T follicular helper cell (primary cell): ENCODE measurements at places on chromosomes 1 and 21.

- no peak for DNase-seq
Observed at GRCh38 chr1:226436472-226436854, 28.6 kb upstream of the PARP1 start.

DNA sequence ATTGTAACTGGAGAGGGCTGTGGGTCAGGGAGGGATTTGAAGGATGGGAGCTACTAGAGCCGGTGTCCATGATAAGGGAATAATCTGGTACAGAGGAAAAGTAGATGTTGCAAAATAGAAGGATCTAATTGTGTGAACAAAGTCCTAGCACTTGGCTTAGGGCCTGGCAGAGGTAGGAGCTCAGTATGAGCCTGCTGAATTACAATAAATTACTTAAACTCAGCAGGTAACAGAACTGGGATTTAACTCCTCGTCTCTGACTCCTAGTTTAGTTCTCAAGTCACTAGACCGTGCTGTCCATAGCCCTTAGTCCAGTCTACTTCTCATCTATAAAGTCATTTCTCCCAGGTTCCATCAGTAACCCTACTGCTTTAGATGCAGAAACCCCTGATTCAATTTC, 120.2 kb downstream of the LRRC53 start:
- DNase-seq: no peak

GRCh38 chr1:35573198-35574124, at the start of gene TFAP2E:
TFAP2E (plus strand) TSS chr1:35573314; CDS start chr1:35573578, 264 bp downstream.
- no peak for DNase-seq

DNA sequence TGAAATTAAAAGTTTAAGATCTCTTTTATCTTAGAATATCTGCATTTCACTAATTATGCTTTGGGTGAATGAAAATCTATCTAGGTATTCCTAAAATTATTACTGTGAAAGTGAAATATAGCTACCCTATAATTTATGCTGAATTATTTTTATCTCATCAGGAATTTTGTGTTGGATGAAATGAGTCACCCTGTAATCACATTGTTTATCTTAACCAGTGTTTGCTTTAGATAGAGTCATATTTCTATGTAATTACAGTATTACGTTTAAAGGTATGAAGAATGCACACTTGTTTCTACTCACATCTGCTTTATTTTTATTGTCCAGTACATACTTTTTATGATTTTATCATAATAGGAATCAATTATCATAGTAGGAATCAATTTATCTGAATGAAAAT, 249.2 kb downstream of the NCAM2 start:
- DNase-seq: no peak

DNA sequence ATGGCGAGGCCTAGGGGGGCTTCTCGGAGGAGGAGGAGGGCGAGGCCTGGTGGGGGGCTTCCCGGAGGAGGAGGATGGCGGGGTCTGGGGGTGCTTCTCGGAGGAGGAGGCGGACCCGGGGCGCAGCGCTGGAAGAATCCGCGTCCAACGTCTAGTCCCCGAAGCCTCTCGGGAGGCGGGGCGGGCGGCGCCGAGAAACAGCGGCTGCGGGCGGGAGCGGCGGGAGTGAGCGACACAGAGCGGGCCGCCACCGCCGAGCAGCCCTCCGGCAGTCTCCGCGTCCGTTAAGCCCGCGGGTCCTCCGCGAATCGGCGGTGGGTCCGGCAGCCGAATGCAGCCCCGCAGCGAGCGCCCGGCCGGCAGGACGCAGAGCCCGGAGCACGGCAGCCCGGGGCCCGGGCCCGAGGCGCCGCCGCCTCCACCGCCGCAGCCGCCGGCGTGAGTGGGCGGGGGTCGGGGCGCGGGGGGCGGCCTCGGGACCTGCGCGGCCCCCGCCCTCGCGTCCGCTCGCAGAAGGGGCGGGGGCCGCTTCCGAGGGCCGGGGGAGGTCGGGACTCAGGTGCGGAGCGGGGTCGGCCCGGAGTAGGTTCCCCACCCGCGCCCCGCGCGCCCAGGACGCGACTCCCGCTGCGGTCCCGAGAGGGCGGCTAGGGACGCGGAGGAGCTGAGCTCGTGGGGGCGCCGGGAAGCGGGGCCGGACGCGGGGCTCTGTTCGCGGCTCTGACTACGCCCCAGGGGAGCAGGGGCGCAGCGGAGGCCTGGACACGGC, at the start of gene KLHL17:
TSS of gene KLHL17 (plus strand) at position 222 of the 769 bp plus-strand sequence. CDS start at position 332, 110 bp downstream.
- peak; percentile 71 for DNase-seq

DNA sequence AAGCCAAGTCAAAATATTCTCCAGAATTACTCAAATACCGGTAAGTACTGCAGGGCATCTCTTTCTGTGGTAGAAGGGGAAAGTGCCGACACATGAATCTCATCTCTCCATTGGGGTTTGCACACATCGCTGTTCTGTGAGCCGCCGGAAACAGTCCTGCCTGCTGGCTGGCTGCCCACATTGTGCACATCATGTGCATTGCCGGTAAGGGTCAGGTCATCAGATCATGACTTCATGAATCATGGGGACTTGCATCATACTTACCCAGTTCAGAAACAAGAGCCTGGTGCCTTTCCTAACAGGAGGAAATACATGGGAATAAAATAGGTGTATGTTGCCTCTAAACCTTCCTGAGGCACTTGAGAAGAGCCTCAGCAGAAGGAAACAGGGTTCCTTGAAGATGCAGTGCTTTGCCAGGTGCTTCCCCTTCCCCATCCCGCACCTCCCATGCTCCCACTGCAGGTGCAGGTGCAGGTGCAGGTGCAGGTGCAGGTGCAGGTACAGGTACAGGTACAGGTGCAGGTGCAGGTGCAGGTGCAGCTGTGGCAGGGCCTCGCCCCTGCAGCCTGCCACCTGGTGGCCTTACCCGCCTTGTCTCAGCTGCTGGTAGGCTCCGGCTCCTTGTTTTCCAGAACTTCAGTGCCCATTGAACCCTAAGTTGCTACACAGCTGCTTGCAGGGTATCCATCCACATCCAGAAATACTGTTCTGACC, 26.5 kb downstream of the GPR137B start:
- no peak for DNase-seq

DNA sequence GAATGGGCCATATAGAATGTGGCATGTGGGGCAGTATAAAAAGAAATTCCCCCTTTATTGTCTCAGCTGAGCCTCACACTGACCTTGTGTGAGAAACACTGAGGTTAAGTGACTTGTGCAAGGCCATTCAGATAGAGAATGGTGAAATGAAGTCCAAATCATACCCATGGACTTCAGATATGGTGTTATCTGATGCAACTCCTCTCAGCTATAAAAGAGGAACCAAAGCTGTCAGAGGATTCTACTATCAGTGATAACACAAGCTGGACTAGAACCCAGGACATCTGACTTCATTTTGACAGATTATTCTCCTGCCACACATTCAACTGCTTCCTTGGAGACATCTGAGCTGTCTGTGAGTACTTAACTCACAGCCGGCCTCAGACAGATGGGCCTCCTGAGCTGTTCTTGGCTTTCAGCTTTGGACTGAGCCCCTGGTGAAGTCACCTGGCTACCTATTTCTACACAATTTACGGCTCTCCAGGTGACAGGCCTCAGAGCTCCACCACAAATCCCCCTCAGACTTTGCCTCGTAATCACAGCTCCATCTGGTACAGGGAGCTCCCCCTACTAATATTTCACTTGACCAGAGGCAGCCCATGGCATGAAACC, 104.6 kb downstream of the PLXNA2 start:
- no peak for DNase-seq

GRCh38 chr21:36628106-36628505, 70.8 kb upstream of the SIM2 start:
- DNase-seq: no peak

DNA sequence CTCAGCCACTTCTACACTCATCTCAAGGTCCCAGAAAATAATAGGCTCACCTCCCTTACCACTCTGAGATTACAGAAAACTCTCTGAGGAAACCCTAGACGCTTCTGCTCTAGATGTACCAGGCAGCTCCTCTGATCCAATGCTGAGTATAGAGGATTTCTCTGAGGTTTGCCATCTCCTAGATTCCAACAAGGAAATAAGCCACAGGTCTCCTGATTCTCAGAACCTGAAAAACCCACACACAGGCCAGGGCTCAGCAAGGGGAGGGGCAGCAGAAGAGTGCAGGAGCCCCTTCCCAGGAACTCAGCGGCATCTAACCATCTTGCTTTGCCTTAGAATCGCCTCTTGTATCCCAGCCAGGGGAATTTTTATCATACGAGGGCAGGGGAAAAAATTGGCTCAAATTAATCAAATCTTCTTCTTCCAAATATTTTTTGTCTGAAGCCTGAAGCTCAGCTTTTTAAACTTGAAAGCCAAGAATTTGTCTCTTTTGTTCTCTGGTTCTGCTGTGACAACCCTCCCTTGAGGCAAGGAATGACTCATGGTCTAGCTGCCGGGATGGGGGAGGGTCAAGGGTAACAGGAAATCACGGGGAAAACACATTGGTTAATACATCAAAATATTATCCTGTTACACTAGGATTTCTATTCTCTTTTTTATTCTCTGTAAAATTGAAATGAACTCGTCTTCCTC, 30.8 kb downstream of the GORAB start:
- DNase-seq: no peak

DNA sequence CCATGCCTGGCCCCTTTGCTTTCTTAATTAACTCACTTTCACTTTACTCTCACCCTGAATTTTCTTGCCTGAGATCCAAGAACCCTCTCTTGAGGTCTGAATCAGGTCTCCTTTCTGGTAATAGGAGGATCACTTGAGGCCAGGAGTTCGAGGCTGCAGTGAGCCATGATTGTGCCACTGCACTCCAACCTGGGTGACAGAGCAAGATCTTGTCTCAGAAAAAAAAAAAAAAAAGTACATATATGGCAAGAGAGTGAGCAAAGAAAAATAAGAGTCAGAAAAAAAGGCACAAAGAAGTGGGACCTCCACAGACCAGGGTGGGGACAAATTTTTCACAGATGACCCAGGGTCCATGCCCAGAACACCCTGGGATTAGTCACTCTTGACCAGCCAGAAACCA, 34.1 kb upstream of the RD3 start:
- DNase-seq: no peak

DNA sequence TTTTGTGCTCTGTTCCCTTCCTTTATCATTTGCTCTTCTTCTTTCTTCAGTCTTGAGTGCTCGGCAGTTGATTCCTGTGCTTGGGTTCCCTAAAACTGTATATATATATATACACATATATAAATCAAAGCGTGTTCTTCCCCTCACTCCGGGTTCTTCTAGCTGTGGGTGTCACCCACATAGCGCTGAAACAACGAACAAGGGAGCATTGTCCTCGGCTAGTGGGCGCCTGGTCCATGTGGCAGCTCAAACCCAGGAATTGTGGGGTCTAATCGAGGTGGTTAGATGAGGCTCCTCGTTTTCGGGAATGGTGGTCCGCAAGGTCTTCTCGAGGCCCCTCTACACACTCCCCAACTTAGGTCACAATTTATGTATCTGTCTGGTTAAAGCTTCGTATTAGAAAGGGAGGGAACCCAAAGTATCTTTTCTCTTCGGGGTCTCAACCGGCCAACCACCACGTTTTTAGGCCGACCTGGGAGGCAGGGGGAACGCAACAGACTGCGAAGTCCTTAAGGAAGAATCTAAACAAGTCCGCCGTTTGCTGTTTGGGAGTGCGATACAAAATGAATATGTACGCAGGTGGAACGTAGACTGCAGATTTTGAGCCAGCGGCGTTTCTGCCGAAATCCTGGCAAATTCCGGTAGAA, 504 bp upstream of the SDHC start:
- DNase-seq: no peak

DNA sequence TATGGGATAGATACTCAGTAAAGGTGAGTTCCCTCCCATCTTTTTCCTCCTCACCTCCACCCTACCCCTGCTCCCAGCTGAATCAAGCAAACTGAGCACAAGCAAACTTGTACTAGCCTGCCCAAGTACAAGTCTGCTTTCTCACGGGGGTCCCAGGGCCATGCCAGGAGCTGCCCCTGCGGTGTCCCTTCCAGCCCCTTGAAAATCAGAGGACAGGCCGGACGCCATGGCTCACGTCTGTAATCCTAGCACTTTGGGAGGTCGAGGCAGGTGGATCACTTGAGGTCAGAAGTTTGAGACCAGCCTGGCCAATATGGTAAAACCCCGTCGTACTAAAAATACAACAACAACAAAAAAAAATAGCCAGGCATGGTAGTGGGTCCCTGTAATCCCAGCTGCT, 17.5 kb upstream of the IFFO2 start:
- no peak for DNase-seq

DNA sequence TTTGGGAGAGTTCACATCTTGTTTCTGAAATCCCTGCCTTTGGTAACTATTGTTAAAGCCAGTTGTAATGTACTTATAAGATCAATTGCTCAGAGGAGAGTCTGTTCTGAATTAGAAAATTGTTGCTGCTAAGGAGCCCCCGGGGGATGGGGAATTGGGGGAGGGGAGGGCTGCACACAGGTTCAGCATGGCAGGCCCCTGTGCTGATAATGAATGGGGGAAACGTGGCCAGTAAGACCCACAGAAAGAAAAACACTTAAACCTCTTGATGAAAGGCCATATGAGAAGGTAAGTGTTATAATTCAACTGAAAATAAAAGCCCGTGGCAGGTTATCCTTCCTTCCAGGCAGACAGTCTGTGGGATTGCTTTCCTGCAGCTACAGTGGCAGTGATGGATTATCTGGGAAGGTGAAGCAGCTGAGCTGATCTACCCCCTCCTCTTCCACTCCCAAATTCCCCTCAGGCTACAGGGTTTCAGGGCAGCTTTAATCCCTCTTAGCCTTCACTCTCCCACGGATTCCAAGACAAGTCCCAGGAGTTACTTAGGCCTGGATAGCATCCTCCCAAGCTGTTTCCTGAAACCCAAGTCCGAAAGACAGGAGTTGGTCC, 398.8 kb downstream of the TBX15 start:
- no peak for DNase-seq

- no peak for DNase-seq
Observed at GRCh38 chr1:63794939-63795378, 21.1 kb downstream of the ROR1 start.

DNA sequence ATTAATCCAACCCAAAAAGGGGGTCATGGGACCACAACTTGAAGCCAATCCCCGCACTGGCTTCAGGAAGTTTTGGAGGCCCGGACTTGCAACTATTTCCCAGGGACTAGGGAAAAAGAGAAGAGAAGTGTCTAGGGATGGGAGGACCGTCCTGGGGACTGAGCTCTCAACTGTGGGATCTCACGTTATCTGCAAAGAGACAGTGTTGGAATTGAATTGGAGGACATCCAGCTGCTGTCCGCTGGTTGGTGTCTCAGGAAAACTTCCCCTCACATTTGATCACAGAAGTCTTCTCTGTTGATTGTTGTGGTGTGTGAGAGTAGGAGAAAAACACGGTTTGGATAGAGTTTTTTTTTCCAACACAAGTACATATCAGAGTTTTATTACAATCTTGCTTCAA, 46.2 kb upstream of the CITED4 start:
- DNase-seq: no peak

- DNase-seq: no peak
Observed at GRCh38 chr21:46264046-46264689, 21.2 kb downstream of the MCM3AP start.

GRCh38 chr21:27139526-27139925, 172.6 kb upstream of the ADAMTS5 start:
- no peak for DNase-seq

DNA sequence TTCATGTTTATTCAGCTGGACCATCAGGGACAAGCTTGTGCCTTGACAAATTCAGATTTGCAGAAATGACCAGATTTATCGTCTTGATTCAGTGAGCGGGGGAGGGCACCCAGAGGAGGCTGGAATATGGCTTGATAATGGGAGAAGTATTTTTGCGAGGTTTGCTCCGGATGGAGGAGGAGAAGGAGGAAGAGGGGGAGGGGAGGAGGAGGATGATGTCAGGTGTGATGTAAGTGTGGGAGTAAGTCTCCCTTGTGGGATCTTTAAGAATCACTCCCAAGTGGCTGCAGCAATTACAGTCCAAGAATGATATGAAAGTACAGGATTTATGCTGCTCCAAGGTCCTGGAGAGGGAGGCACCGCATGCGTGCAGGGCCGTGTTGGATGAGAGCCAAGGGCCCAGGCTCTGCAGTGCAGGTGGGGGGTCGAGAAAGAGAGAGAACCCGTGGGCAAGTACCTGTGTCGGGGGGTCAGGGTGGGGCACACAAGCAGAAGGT, 5.6 kb upstream of the ZNF496 start:
- DNase-seq: no peak
